Thyroid gland (tissue), 4 donors: ENCODE measurements at places on chromosomes 4 and X. TPM values are rescaled to one million over a fixed set of nuclear protein-coding genes. Genes with fewer than 3 reads are reported as not detected.
A peak's percentile ranks its signal among the peaks of the same experiment; 100 is the strongest.

Gene NSUN7
- total RNA-seq = 14.2 TPM

Gene REPS2
- 14.5 TPM for total RNA-seq

Gene TMEM31
- total RNA-seq = not detected

Gene TLR10
- total RNA-seq = not detected

Gene DDIT4L
- 1.4 TPM for total RNA-seq

DNA sequence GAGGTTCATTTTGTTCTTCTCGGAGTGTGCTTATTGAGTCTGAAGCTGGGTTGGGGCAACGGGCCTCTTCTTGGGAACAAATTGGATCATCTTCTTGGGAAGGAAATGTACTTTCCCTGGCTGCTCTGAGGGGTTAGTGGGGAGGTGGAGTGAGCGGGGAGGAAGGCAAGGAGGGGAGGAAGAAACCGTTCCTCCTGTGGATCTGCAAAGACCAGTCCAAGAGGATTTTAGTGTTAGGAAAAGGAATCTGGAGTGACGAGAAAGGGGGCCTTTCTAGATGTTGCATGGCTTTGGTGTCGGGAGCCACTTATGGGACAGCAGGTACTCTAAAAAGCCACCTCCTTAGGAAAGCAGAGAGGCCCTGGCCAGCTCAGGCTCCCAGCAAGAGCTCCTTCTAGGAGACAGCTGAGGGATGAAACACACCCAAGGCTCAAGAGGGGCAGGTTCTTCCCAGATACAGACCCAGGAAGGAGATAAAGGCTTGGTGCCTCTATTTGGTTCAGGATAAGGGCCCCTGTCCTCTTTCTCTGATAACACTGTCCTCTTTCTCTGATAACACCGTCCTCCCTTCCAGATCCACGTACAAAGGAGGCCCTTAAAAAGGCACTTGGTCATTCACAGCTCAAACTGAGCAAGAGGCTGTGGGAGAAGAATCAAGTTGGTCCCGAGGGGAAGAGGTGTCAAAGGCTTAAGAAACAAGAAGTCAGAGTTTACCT lies 451 bp downstream of the SOD3 start:
- no peak for DNase-seq
- H3K27ac ChIP-seq = peak overlapping the region; percentile 90
- no peaks in the 10 kb centered on the region for H3K27me3 ChIP-seq
- no peak overlapping the region for H3K4me3 ChIP-seq

- H3K27me3 ChIP-seq = no peaks in the 10 kb centered on the region
- no peak overlapping the region for H3K4me3 ChIP-seq
- H3K27ac ChIP-seq = no peak overlapping the region
- DNase-seq = no peak
- no peaks in the 10 kb centered on the region for H3K4me1 ChIP-seq
Observed at GRCh38 chrX:23380581-23380980, 45.9 kb downstream of the PTCHD1 start.

DNA sequence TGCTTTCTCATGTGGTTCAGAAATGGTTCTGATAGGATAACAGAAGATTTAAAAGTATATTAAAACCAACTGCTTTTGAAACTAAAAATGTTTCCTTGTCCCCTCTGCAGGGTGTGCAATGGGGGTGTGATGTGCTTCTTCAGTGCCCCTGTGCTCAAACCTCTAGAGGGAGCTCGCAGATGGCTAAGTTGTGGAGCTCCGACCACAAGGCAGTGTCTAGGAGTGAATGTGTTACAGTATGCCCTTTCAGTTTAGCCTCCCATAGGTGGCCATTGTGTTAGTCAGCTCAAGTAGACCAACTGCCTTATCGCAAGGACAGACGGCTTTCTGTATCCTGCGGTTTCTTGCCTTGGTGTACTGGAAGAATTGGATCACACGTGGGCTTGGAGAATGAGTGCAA lies 130.5 kb downstream of the TENT5D start:
- H3K4me1 ChIP-seq = no peaks in the 10 kb centered on the region
- no peak overlapping the region for H3K27ac ChIP-seq
- no peak overlapping the region for H3K4me3 ChIP-seq
- no peaks in the 10 kb centered on the region for H3K36me3 ChIP-seq

DNA sequence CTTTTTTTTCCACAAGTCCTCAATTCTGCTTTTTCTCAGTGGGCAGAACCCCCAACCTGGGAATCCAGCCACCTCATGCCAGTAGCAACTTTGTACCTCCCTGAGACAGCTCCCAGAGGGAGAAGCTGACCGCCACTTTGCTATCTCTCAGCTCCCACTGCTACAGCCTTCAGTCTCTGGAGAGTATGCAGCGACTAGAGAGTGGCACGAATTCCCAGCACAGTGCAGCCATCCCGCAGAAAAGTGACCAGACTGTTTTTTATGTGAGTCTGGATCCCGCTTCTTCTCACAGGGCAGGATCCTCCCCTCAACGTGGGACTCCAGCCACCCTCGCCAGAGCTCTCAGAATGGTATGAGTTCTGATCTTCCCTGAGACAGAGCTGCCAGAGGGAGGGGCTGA lies 1234.6 kb downstream of the FAM133A start:
- no peaks in the 10 kb centered on the region for H3K27me3 ChIP-seq
- DNase-seq = no peak
- H3K27ac ChIP-seq = no peak overlapping the region
- no peak overlapping the region for H3K4me3 ChIP-seq
- no peaks in the 10 kb centered on the region for H3K4me1 ChIP-seq
